ENCODE measurements at places on chromosomes 6 and 20. TPM values are rescaled to one million over a fixed set of nuclear protein-coding genes. Genes with fewer than 3 reads are reported as not detected.

- H3K27me3 ChIP-seq, result no peaks in the 10 kb centered on the region
- peaks cover 21% of the 10 kb centered on the region for H3K36me3 ChIP-seq
- no peak overlapping the region for H3K4me3 ChIP-seq
- DNase-seq, result no peak
- H3K4me1 ChIP-seq, result peaks cover 66% of the 10 kb centered on the region
These were observed 88.0 kb upstream of the TULP1 start for GRCh38 chr6:35600659-35601125.

- H3K27ac ChIP-seq, result no peak overlapping the region
- H3K36me3 ChIP-seq, result no peaks in the 10 kb centered on the region
- H3K4me1 ChIP-seq, result no peaks in the 10 kb centered on the region
- no peak overlapping the region for H3K4me3 ChIP-seq
- no peaks in the 10 kb centered on the region for H3K27me3 ChIP-seq
- no peak for DNase-seq
These were observed 28.3 kb upstream of the B3GAT2 start for GRCh38 chr6:70985156-70985555.

DNA sequence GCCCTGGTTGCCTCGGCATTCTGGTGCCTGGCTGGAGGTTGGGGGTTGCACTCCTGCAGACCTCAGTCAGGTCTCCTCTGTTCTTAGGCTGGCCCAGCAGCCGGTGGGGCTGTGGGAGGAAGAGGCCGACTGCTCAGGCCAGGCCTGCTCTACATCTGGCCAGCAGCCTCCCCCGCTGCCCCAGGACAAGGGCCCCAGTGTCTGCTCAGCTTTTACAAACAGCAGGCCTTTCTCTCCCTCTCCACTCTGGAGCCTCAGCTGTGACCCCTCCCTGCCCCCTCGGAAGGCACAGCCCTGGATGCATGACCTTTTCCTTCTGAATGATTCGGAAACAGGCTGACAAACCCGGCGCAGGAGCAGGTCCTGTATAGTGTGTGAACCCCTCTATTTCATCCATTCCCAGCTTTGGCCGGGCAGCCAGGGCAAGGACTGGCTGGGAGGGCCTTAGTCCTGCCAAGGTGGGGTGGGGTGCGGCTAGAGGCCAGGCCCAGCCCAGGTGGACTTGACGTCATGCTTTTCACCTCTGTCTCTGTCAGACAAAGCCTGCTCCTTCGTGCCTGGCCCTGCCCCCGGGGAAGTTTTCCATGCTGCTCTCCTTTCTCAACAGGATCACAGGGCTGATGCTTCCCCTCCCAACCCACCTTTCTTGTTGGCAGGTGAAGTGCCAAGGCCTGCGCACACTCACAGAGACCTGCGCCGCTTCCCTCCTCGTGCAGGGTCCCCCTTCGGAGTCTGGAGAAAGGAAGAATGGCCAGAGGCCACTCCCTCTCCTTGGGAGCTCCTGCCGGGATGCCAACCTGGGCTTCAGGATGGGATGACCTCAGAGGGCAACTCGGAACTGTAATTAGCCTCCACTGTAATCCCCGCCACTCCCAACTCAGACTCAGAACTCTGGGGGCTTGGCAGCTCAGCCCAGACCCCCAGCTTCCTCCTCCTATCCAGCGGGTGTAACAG lies 10.1 kb upstream of the ITPR3 start:
- no peak for DNase-seq
- no peaks in the 10 kb centered on the region for H3K27me3 ChIP-seq
- peaks cover 16% of the 10 kb centered on the region for H3K4me1 ChIP-seq
- no peaks in the 10 kb centered on the region for H3K36me3 ChIP-seq
- no peak overlapping the region for H3K4me3 ChIP-seq

DNA sequence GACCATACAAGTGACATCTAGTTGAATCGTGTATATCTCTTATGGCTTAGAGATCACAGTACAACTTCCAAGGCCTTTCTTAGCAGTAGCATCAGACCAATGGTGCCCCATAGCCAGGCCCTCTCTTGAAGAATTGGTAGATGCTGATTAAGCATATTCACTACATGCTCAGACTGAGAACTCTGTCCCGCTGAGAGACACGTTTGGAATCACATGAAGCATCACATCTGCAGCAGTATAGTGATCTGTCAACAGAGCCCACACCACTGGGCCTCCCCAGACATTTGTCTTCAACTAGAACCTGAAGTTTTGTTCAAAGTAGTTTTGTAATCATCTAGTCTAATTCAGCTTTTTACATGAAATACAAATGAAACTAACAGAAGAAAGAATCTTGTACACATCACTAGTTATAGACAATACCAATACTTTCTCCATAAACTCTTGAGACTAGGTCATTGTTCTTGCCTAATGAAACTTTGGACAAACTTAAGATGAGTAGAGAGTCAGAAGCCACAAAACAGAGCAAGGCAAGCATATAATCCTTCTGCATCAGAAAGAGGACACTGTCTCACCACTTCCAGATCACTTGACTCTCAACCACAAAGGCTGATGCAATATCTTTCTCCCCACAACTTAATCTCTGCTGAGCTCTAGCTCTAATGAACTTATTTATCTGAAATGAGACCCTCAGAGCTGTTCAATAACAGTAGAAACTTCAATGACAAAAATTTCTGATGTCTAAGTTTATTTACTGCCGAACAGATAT lies 182.7 kb downstream of the TBX18 start:
- no peak overlapping the region for H3K4me3 ChIP-seq
- no peaks in the 10 kb centered on the region for H3K36me3 ChIP-seq
- DNase-seq, result no peak
- H3K27ac ChIP-seq, result no peak overlapping the region
- no peaks in the 10 kb centered on the region for H3K4me1 ChIP-seq
- H3K27me3 ChIP-seq, result no peaks in the 10 kb centered on the region

GRCh38 chr20:38249536-38250310 lies 10.8 kb downstream of the KIAA1755 start:
- no peak overlapping the region for H3K27ac ChIP-seq
- peaks cover 5% of the 10 kb centered on the region for H3K27me3 ChIP-seq
- no peak for DNase-seq
- no peaks in the 10 kb centered on the region for H3K36me3 ChIP-seq
- no peak overlapping the region for H3K4me3 ChIP-seq

- H3K4me1 ChIP-seq, result peaks cover 33% of the 10 kb centered on the region
- DNase-seq, result no peak
- H3K36me3 ChIP-seq, result no peaks in the 10 kb centered on the region
These were observed 118.2 kb upstream of the DST start for GRCh38 chr6:56760842-56761241.

- DNase-seq, result no peak
- H3K27me3 ChIP-seq, result no peaks in the 10 kb centered on the region
- H3K4me3 ChIP-seq, result no peak overlapping the region
- no peak overlapping the region for H3K27ac ChIP-seq
- no peaks in the 10 kb centered on the region for H3K4me1 ChIP-seq
- no peaks in the 10 kb centered on the region for H3K36me3 ChIP-seq
These were observed 101.8 kb upstream of the COL21A1 start for GRCh38 chr6:56349194-56349593.

DNA sequence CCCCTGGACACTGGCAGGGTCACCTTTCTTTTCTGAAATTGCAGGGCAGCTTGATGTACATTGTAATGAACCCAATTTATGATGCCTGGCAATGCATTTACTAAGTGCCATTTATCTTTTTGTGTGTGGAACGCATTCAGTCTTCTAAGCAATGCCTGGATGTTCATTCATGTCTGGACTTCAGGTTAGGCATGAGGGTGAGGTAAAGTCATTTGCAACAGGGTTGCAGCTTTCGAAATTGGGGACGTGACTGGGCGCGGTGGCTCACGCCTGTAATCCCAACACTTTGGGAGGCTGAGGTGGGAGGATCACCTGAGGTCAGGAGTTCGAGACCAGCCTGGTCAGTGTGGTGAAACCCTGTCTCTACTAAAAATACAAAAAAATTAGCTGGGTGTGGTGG lies 134.6 kb downstream of the SOX4 start:
- no peak overlapping the region for H3K4me3 ChIP-seq
- H3K27ac ChIP-seq, result no peak overlapping the region
- no peaks in the 10 kb centered on the region for H3K27me3 ChIP-seq
- DNase-seq, result no peak

DNA sequence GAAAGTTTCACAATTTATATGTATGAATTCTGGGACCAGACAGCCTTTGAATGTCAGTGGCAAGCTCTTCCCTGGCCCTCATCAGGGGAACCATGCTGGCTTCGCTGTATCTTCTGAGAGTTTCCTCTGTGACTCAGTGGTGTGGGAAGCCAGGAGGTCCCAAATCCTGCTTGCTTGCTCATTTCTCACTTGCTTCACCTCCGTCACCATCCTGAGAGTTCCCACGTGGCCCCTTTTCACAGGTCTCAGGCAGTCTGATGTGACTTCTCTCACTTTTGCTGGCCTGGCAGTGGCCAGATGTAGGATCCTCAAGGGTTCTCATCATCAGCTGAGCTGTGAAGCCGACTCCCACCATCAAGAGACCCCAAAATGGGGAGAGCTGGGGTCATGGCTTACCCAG lies 28.4 kb upstream of the RIN2 start:
- DNase-seq, result no peak
- H3K27me3 ChIP-seq, result no peaks in the 10 kb centered on the region
- no peak overlapping the region for H3K4me3 ChIP-seq

DNA sequence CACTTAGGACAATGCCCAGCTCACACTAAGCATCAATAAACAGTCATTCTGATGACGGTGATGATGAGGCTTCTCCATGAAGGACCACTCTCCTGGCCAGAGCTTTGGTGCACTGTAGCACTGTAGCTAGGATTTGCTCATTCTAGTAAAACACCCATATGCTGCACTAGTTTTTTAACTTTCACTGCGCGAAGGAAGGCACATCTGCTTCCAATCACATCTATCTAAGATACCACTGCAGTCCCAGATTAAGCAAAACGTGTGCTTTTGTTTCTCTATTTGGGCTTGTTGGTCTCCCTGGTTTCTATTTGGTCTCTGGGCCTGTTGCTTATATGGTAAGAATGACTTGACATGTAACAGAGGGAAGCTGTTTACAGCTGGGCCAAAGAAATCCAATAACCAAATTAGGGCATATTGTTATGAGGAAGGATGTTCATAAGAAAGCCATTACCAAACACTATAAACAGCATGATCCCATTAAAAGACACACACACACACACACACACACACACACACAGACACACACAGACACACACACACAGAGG lies 62.4 kb downstream of the FAM229B start:
- H3K27ac ChIP-seq, result peak overlapping the region; percentile 50
- H3K27me3 ChIP-seq, result no peaks in the 10 kb centered on the region
- no peak for DNase-seq
- no peak overlapping the region for H3K4me3 ChIP-seq
- H3K4me1 ChIP-seq, result no peaks in the 10 kb centered on the region

Gene COL9A3
- total RNA-seq, result 0.89 TPM

DNA sequence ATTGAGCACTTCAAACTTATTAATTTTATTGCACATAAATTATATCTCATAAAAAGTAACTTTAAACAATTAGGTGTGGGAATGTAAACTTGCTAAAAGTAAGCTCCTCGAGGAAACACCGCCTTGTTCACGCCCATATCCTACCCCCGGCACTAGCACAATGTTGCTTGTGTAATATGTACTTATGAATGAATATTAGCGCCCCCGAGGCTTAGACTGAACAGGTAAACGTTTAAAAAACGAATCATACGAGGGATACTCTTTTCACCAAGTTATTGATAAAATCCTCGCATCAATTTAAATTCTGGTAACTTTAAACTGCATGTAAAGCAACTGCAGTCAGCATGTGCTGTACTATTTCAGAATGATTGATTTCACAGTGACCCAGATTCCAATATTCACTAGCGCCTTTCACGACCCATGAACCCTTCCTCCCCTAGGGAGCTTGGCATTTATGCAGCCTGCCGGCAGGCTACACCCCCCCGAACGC lies 637 bp downstream of the TFB1M start:
- H3K27me3 ChIP-seq, result no peaks in the 10 kb centered on the region
- no peak for DNase-seq
- peak overlapping the region; percentile 89 for H3K27ac ChIP-seq
- H3K4me1 ChIP-seq, result peaks cover 14% of the 10 kb centered on the region
- H3K4me3 ChIP-seq, result peak overlapping the region; percentile 78

- H3K27me3 ChIP-seq, result peaks cover 22% of the 10 kb centered on the region
- H3K4me1 ChIP-seq, result no peaks in the 10 kb centered on the region
- H3K27ac ChIP-seq, result no peak overlapping the region
These were observed 41.9 kb upstream of the MRGBP start for GRCh38 chr20:62754122-62754990.

GRCh38 chr6:164928057-164928727 lies 381.2 kb downstream of the C6orf118 start:
- no peaks in the 10 kb centered on the region for H3K36me3 ChIP-seq
- H3K27me3 ChIP-seq, result no peaks in the 10 kb centered on the region
- no peak overlapping the region for H3K27ac ChIP-seq
- no peak for DNase-seq
- no peak overlapping the region for H3K4me3 ChIP-seq
- H3K4me1 ChIP-seq, result peaks cover 6% of the 10 kb centered on the region

Gene ZNF341
- 5.6 TPM for total RNA-seq

Gene PCK1
- total RNA-seq, result not detected

- H3K27ac ChIP-seq, result no peak overlapping the region
- H3K4me3 ChIP-seq, result no peak overlapping the region
These were observed 23.7 kb downstream of the EZR start for GRCh38 chr6:158795516-158795915.

GRCh38 chr6:161511447-161512095 lies 237.7 kb upstream of the AGPAT4 start:
- no peaks in the 10 kb centered on the region for H3K36me3 ChIP-seq
- H3K4me1 ChIP-seq, result no peaks in the 10 kb centered on the region
- no peak overlapping the region for H3K4me3 ChIP-seq
- no peak for DNase-seq

DNA sequence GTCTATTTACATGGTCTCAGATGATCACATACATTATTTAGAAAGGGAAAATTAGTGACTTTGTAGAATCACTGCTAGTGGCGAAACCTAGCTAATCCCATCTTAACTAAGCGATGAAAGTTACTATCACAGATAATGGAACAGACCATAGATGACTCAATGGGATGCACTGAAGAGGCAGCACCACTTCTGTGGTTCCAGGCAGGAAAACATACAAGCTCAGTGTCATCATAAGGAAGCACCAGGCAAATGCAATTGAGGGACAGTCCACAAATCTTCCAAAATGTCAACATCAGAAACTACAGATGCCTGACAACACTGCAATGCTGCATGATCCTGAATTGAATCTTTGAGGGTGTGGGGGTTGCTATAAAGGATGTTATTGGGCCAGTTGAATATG lies 15.9 kb upstream of the SNAI1 start:
- no peaks in the 10 kb centered on the region for H3K27me3 ChIP-seq
- no peak overlapping the region for H3K4me3 ChIP-seq
- H3K27ac ChIP-seq, result no peak overlapping the region
- DNase-seq, result no peak
